ENCODE measurements at places on chromosomes 2 and 18.

DNA sequence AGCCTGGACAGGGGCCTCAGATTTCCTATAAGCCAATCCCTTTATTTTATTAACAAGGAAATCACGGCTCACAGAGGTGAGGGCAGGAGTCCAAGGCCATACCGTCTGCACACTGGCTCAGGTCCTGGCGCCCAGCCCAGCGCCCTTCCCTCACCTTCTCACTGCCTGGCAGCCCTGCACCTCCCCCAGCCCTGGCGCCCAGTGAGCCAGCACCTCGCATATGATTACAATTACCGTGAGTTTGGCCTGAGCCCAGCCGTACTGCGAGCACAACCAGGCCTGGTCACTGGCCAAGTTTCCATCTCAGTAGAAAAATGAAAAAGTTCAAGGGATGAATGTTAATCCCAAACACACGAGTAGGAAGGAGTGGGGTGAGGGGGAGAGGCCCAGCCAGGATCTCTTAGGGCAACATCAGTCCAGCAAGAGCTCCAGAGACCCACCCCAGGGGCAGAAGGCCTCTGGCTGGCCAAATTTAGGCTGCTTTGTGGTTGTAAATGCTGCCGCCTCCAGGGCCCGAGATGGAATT lies 68.4 kb downstream of the MCFD2 start:
- DNase-seq: no peak

DNA sequence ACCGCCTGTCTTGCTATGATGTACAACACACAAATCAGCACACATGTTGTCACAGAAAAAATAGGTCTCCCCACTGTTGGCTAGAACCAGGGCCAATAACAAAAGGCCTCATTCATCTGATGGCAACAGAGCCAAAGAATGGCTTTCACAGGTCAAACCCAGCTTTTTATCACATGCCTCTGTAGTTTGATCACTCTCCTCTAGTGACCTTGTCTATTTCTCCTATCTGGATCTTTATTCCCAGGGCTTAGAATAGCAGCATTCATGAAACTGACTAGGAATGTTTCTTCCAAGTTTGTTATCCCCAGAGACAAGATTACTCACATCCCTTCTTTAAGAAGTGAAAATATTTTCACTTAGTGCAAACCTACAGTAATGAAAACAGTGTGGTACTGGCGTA lies 285.8 kb upstream of the GYPC start:
- DNase-seq: no peak

GRCh38 chr2:165055082-165055851 lies 99.9 kb upstream of the SLC38A11 start:
- no peak for DNase-seq

GRCh38 chr2:23916727-23917405 lies 10.1 kb downstream of the ATAD2B start:
- DNase-seq: no peak

- no peak for DNase-seq
Measured at GRCh38 chr2:100928235-100928634, 73.9 kb upstream of the RPL31 start.

GRCh38 chr18:28823506-28824182 lies 646.7 kb upstream of the CDH2 start:
- no peak for DNase-seq

GRCh38 chr2:150415022-150415421 lies 72.4 kb downstream of the RND3 start:
- no peak for DNase-seq

GRCh38 chr2:54735636-54736035 lies 12.2 kb downstream of the EML6 start:
- no peak for DNase-seq

DNA sequence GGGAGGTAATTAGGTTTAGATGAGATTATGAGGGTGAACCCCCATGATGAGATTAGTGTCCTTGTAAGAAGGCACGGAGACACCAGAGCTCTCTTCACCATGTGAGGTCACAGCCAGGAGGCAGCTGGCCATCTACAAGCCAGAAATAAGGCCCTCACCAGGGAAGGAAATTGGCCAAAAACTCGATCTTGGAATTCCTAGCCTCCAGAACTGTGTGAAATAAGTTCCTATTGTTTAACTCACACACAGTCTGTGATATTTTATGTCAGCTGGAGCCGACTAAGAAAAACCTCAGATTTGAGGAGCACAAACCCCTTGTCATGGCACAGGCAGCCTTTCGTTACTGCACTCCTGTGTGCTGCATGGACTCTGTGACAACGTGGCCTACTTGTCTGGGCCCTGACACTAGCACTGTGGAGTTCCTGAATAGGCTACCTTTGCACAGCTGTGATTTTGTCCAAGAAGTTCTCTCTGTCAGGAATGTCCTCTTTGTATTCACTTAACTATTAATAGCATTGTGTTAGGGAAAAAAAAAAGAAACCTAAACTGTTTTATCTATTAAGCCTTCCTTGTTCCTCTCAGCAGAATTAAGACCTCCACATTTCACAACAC lies 319.8 kb downstream of the TDRD15 start:
- DNase-seq: no peak

DNA sequence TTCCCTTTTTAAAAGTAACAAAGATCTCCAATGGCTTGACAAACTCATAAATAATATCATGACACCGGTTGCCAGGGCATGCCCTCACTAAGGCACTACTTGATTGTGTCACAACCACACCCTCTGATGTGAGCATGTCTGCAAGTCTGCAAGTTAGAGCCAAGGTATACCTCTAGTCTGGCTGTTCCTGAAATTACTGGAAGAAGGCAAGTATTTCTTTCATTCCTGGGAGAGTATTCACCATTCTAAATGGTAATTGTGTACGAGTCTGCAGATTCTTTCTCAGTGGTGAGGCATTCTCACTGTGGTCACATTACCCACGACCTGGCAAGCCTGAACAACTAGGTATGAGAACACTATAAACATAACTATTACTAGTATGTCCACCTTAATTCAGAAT lies 25.7 kb upstream of the RNU4ATAC start:
- DNase-seq: no peak

- DNase-seq: peak; percentile 64
Measured at GRCh38 chr2:45993476-45993991, 303.7 kb upstream of the EPAS1 start.

DNA sequence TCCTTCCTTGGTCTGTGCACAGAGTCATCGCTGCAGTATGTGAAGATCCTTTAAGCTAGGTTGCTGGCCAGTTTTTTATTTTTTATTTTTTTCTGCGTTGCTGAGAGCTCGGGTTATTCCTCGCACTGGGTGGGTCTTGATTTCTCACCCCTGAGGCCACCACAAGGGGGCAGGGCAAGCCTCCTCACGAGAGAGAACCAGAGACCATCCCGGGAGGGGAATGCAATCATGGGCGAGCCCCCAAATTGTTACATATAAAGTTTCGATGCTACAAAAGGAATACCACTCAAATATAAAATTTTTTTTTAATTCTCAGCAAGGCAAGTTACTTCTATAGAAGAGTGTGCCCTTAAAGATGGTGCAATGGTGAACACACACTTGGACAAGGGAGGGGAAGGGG lies 24.9 kb downstream of the HTR2B start:
- DNase-seq: no peak

- peak; percentile 12 for DNase-seq
Measured at GRCh38 chr2:55111570-55112228, 61.4 kb upstream of the RTN4 start.

DNA sequence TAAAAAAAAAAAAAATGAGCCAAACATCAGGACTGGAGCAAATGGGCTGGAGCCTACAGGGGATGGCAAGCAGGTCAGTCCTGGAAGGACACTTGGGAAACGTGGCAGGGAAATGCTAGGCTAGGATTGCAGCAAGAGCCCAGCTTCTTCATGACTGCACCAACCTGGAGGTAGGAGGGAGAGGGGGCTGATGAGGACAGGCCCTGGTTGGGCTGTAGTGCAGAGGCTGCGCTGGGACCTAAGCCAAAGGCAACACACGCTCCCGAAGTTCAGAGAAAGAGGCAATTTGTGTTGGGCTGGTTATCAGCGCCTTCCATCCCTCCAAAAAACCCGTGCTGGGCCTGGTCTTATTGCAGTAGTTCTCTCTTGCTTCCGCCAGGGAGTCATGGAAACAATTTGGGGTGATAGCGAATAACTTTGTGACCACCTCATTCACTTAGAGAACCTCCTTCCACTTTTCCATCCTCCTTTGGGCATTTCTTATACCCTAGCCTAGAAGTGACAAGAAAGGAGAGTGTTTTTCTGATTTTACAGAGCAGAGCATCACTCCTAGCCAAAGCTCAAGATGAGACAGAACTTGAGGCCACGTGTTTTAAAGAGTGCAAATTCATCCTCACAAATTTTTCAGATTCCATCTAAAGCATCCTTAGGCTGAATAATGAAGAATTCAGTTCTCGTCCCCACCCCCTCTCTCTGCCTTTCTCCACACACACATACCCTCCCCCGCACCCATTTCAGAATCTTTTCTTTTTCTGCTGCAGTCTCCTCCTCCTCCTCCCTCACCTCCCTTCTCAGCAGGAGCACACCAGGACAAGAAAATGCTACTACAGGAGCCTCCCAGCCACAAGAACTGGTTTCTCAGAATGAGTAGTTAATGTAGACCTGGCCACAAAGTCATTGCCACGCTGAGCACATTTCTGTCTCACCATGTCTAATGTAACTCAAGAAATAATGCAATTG lies 82.5 kb upstream of the STPG4 start:
- DNase-seq: no peak

DNA sequence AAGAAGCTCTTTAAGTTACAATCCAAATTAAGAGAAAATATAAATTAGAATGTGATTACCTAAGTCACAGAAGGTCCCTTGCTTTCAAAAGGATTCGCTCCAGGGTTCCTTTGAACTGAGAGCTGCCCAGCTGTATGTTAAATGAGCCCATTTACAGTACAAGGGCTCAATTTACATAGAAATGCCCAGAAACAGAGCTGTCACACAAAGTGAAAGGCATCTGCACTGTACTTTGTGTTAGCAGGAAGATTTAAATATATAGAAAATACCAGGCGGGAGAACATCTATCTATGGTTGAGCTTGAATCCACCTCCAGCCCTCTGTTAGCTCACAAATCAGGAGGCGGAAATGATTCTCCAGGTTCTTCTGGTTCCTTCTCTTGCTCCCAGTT lies 272.9 kb downstream of the PAX3 start:
- DNase-seq: no peak

DNA sequence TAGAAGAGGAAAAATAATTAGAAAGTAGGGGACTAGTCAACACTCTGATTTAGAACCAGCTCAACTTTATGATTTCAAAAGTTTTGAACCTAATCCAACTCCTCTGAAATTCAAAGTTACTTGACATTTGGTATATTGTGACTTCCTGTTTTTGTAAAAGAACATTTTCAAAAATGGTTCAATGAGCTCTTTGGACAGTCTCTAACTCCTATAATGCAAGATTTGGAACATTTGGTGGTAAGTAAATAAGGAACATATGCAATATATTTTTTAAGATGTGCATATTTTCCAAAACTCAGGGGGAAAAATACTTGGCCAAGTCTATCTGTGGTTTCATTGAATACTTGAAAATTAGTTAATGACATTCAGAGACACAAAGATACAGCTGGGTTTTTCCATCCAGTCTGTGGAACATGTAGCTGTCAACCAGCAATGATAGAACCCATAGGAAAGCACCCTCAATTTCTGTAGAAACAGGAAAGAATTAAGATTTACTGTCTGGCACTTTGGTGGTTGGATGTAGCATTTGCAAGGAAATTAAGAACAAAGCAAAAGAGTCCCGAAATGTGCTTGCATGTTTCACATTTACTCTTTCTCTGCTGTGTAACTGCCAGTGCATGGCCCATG lies 17.0 kb upstream of the ANKRD44 start:
- DNase-seq: no peak

GRCh38 chr2:163717993-163718680 lies 17.7 kb downstream of the FIGN start:
- no peak for DNase-seq

DNA sequence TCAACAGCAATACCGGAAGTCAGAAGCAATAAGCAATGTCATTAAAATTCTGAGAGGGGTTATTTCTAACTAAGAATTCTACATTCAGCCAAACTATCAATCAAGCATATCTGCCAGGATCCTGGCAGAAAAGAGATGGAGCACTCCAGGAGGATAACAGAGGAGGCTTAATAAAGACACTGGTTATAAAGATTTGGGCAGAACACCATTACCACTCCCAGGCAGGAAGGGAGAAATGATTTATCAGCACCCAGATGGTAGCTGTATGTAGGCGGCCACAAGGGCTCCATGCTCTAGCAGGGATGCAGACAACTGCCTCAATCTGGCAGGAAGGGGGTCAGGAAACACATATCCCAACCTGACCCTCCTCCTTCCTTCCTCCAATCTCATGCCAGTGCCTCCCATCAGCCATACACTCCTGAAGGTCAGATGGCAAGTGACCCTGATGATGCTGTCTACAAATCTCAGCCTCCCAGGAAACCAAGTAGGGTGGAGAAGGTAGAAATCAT lies 20.5 kb upstream of the TNFAIP6 start:
- DNase-seq: no peak

DNA sequence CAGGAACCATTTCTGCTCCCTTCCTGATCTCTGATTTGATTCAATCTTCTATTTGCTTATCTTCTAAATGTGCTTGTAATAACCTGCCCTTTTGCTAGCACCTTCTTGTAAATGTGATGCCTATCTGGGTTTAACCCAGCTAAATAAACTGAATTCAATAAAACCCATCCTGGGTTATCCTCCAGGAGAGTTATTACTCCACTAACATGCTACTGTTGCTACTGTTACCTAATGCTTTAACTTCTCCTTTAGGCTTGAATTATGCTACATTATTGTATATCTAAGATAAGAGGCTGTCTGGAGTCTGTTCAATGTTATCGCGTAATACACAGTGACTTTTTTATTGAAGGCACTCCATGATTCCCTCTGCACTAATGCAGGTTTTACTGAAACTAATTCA lies 206.5 kb upstream of the CTAGE1 start:
- DNase-seq: no peak

- no peak for DNase-seq
Measured at GRCh38 chr2:202780514-202781021, 91.0 kb downstream of the ICA1L start.

DNA sequence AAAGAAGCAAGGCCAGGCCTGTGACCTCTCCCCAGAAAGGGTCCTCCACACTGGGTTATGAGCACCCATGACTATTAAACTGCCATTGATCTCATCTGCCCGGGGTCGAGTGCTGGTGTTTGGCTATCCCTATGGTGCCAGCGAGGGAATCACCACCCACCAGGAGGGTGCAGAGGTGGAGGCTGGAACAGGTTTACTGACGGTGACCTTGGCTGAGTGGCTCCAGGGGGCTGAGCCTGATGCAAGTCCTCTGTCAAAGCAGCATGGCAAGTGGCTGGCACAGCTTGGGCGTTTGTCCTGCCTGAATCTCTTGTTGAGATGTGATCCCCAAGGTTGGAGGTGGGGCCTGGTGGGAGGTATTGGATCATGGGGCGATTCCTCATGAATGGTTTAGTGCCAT lies 196.4 kb upstream of the HDAC4 start:
- no peak for DNase-seq

GRCh38 chr2:224646242-224646846 lies 61.2 kb upstream of the CUL3 start:
- DNase-seq: peak; percentile 68

DNA sequence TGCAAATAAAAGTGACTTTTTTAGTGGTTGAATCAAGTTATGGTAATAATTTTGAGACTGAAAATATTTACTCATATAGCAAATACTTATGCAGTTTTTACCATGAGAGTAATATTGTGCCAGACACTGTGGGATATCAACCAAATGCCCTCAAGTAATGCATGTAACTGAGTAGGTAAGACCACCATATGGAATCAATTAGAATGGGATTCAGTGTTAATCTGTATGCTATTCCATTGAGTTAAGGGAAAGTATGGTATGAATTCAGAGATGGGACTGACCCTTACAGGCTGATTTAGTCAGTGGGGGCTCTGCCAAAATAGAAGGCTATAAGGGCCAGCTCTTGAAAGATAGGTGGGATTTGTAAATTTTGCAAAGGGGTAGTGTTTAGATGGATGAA lies 131.6 kb downstream of the CCDC85A start:
- no peak for DNase-seq

Data from B cell (primary cell).